ENCODE measurements at places on chromosomes 3 and 15.

DNA sequence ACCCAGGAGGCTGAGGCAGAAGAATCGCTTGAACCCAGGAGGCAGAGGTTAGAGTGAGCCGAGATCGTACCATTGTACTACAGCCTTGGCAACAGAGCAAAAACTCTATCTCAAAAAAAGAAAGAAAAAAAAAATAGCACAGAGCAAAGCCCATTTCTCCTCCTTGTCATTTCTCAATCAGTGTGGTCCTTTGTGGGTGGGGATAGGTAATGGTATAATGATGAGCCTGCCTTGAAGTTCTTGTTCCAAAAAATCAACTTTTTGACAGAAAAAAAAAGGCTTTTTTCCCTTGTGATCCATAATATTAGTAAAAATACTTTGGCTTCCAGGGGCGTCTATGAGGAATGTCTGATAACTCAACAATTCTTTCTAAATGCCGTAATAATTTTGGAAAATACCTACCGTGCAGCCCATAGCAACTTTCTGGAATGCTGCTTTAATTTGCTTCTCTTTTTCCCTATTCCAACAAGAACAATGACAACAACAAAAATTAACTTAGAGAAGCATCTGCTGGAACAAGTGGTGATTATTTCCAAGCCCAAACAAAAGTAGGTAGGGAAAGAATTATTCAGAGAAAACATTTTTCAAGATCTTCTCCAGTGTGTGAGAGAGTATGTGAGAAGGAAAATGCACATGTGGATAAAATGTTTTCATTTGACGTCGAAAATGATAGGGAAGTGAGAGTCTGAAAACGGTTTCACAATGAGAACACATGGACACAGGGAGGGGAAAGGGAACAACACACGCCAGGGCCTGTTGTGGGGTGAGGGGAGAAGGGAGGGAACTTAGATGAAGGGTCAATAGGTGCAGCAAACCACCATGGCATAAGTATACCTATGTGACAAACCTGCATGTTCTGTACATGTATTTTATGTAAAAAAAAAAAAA is 337.8 kb downstream of the RBMS3 start:
- no peak for DNase-seq

DNA sequence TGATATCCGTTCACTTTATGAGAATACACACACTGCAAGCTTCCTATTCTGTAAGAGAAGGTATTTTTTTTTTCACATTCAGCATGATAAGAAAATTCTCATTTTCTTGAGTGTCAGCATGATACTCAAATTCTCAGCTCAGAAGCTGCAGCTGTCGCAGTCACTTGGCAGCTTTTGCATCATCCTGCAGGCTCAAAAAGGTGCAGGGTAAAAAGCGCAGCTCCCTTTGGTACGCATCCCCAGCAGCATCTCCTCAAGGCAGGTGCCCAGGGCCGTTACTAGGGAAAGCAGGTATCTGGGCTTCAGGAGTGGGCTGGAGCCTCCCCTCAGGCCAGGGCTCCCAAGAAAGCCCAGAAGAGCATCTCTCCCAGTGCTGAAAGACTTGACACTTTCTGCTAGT is 22.3 kb downstream of the LNP1 start:
- no peak for DNase-seq

DNA sequence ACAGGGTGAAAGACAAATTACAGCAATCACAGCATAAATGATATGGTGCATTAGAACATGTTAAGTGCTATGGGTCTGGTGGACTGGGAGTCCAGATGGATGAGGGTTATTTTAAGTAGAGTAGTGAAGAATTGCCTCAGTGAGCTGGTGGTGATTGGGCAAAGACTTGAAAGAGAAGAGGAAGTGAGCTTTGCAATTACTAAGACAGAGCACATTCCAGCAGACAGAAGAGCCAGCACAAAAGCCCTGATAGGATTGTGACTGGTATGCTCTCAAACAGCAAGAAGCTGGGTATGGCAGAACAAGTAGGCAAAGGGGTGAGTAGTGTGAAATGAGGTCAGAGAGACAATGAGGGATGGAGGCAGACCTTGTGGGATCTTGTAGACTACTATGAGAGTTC is 2.1 kb upstream of the ACKR4 start:
- DNase-seq = no peak

DNA sequence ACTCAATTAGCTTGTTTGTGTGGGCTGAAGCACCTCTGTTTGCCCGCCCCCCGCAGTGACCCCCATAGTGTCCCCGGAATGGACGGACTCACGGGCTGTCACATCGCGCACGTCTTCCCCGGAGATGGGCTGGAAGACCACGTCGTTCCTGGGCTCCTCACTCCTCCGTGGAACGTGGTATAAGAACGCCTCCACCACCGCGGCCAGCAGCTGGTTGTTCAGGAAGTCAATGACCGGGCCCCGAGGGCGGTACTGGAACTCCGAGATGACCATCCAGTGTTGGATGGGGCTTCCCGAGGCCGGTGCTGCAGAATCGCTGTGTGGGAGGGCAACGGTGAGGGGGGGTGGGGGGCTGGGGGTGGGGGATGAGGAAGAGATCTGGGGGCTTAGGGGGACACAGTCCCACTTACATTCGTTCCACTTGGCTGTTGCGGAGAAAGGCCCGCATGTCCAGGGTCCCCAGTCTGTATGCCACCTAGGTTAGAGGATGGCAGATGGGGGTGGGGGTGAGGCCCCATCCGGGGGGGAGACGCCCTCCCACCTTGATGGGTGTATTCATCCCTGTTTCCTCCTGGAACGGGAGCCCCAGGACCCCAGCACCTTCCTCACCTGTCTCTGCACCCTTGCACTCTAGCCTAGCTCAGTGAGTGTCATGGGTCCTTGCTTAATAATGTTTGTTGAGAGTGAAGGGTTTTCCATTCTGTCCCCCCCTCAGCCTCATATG is 30.2 kb downstream of the MUC20 start:
- peak; percentile 37 for DNase-seq

DNA sequence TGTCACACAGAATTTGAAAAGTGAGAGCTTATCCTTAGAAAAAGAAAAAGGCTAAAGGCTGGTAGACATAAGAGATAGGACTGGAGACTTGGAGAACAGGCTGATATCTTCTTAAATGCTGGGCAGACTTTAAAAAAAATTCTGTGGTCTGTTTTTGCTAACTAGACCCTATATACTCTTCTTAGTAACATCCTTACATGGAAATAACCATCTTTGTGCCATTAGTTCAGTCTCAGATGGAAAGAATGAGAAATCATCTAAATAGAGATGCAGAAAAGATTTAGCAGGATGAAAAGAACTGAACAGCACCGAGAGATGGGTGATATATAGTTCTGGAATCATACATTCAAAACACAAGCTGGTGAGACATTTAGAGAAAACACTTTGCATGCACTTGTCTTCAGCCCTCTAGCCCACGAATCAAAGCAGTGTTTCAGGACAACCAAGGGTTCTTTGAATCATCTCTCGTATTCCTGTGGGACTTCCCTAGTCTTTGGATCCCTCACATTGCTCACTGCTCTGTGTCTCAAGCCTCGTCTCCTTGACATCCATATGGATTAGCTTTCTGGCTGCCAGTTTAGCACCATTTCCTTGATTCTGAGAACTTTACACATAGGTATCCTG is 93.0 kb upstream of the LYSMD4 start:
- DNase-seq = no peak

- DNase-seq = no peak
Measured at GRCh38 chr15:100918690-100919480, at the start of gene LRRK1. Gene LRRK1, plus strand, starts transcription at chr15:100919357. Its CDS starts 5,276 bp downstream, at chr15:100924633.

DNA sequence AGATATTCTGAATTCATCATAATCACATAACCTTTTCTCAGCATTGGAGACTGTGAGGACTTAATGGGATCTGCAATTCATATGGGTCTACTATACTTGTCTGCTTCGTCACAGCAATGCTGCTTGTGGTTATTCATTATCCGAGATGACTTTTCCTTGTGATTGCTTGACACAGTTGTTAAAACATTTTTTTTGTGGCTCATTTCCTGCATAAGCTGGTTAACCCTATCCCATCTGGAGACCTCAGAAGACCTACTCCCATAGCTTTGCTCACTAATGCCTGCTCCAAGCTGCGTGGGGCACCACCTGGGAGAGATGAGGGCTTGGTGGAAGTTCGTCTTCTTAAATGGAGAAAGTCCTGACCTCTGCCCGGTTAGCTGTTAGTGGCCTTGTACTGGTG is 360.8 kb downstream of the CHST2 start:
- DNase-seq = no peak

DNA sequence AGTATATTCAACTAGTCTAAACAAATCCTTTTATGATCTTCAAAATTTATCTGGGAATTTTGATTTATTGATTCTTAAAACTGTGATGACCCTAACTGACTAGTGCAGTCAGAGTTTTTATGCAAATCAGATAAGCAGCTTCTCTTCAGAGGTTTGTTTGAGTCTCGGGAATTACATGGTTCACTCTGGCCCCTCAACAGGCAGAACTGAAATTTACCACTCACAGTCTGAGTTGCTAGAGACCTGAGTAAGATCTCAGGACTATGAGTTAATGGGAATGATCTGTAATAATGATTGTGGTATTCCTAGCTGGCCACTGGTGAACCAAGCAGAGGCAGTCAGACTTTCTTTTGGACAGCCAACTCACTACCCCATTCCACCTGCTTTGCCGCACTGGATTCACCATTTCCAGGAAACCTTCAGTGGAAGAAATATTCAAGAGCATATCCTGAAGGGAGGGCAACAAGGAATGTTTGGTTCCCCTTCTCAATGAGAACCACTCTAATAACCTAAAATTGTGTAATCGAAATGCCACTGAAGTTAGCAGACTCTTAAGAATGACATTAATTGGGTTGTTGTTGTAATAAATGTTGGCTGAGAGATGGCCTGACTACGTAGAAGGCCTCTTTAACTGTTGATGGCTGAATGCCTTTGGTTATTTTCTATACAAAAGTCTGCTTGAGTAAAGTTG is 11.5 kb upstream of the DNAJC13 start:
- DNase-seq = no peak

GRCh38 chr15:57309856-57310760 is 66.2 kb upstream of the CGNL1 start:
- DNase-seq = no peak

DNA sequence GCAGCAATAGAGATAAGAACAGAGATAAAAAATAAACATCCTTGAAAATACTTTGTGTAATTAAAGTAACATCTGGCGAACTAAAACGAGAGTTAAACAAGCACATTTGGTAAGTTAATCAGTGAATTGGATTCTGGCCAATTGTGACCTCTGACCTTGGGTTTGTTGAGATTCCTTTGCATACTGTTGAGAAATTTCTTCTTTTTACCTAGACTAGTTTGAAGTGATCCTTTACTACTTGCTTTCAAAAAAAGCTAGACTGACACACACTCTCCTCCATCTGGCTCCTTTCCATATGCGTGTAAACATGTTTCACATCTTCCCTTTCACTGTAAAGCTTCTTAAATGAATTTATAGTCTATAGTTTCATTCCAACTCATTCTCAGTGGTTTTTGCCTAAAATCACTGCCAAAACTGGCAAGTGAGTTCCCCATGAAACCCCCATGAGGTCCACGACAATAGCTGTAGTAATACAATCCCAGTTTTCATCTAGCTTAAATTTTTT is 17.3 kb upstream of the GBE1 start:
- no peak for DNase-seq

- no peak for DNase-seq
Measured at GRCh38 chr3:10723991-10724390, 92.0 kb upstream of the SLC6A11 start.

GRCh38 chr15:35885870-35886269 is 339.9 kb upstream of the DPH6 start:
- no peak for DNase-seq

DNA sequence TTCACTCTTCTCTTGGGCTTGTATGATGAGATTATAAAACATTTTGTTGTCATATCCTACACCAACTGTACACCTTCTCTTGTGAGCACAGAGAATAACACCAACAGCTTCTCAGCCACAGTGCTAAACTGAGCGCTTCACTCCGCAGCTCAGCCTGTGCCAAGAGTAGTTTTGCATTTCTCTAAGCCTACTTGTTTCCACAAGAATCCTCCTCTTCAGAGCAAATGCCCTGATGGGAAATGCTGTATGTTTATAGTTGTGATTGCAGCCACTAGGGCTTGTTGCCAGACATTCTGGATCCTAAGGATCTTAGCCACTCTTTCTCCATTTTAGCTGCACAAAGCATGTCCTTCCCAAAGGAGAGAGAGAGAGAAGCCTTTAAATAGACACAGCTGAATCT is 138.8 kb upstream of the PLXND1 start:
- peak; percentile 45 for DNase-seq

Measured in posterior cingulate gyrus (tissue), 11 donors.